H1 (cell line): ENCODE measurements at places on chromosomes 3 and 15.
A peak's percentile ranks its signal among the peaks of the same experiment; 100 is the strongest.

GRCh38 chr3:46892285-46893145 is 15.0 kb downstream of the PTH1R start:
- peak; percentile 58 for DNase-seq

- DNase-seq, result no peak
Measured at GRCh38 chr3:177787279-177788041, 590.2 kb upstream of the TBL1XR1 start.

- DNase-seq, result no peak
Measured at GRCh38 chr3:133301194-133301593, 98.7 kb upstream of the BFSP2 start.

GRCh38 chr3:185936814-185937688 is 763 bp downstream of the TRA2B start:
- DNase-seq, result peak; percentile 87

DNA sequence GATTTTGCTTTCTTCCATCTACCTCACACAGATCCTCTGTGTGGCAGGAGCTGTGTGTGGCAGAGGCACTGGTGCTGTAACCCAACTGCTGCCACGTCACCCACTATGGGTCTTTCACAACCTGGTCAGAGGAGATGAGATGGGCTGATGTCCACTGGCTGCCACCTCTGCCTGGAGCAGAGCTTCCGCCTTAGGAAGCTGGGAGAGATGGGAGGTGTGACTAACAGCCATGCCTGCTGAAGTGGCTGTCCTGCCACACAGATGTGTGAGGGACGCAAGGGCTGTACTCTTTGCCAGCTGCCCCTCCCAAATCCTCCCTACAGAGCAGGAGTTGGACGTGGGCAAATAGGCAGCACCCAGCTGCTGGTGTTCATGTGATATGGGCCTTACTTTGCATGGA is 329.5 kb downstream of the GABRB3 start:
- no peak for DNase-seq
